ENCODE measurements at places on chromosomes 12 and 14.

DNA sequence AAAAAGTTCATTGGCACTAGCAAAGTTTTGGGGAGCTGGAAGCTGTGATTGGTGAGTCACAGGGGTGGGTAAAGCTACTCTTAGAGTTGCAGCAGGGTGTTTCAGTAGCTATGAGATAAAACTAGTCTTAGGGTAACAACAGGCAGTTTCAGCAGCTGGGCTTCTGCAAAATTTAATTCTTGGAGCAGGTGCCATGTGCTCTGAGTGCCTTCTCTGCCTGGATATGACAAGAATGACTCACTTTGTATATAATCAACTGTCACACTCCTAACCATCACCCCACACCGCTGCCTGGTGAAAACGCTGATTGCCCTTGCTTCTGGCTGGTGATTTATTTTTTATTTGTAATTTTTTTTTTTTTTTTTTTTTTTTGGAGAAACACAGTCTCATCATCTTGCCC is 10.5 kb upstream of the PLBD2 start:
- DNase-seq = no peak

DNA sequence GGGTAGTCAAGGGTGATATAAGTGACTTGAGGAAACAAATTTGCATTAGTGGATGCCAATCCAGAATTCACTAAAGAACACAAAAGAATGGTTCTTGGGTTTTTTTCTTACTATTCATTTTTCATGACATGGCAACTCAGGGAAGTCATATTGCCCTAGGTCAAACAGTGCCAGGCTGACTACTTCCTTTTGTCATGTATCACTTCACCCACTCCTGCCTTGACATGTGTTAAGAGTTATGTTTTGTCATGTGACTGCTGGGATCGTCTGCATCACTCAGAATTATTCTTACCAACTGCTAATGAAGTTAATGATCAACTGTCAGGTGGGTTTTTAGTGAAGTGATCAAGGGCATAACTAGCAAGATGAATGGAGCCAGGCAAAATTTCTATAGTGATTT is 74.2 kb downstream of the PRORP start:
- no peak for DNase-seq

GRCh38 chr14:72903716-72904115 is 9.8 kb upstream of the DPF3 start:
- no peak for DNase-seq

- no peak for DNase-seq
Observed at GRCh38 chr12:132308853-132309595, 20.4 kb downstream of the GALNT9 start.

- no peak for DNase-seq
Observed at GRCh38 chr12:44021471-44021971, 185.6 kb downstream of the TMEM117 start.

GRCh38 chr12:92020983-92021665 is 124.5 kb downstream of the BTG1 start:
- DNase-seq = no peak

- no peak for DNase-seq
Observed at GRCh38 chr14:55238019-55238680, 33.1 kb upstream of the FBXO34 start.

GRCh38 chr12:58980768-58981167 is 60.5 kb upstream of the LRIG3 start:
- DNase-seq = no peak

GRCh38 chr14:69675245-69675583 is 63.8 kb downstream of the SUSD6 start:
- no peak for DNase-seq

GRCh38 chr14:68225321-68225720 is 405.7 kb downstream of the RAD51B start:
- no peak for DNase-seq

DNA sequence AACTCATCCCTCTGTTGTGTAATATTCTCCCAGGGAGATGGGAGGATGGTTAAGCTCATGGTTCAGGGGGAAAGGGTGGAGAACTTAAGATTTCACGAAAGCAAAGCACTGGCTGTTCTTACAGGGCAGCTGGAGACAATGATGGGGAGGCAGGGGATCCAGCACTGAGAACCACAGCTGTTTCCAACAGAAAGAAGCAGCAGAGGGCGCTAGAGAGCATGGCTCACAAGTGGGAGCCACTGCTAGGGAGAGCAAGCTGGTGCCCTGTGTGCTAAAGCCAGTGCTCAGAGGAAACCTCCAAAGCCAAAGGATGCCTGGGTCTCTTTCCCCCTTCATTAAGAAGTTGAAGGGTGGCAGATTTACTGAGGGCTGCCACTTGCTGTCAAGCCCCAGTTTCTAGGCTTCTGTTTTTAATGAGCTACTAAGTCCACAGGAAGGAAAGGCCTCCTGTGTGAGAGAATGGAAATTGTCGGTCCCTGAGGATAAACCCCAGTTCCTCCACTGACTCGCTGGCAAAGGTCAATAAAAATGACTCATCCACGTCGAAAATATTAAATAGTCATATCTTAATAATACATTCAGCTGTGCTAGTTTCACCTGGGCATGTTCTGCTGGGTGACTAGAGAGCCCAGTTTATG is 199.7 kb downstream of the ANO2 start:
- DNase-seq = peak; percentile 31

- no peak for DNase-seq
Observed at GRCh38 chr14:93105362-93105761, 10.4 kb downstream of the ITPK1 start.

DNA sequence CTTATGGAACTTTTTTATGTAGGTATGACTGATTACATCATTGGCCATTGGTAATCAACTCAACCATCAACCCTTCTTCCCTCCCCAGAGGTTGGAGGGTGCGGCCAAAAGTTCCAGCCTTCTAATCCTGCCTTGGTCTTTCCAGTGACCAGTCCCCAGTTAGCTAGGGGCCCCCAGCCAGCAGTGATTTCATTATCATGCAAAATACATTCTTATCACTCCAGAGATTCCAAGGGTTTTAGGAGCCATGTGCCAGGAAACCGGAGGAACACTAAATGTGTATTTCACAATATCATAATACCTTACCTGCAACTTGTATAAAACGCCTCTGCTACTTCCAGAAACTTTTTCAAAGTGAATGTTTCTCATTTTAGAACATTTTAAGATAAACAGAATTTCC is 181.5 kb upstream of the PELI2 start:
- DNase-seq = no peak

DNA sequence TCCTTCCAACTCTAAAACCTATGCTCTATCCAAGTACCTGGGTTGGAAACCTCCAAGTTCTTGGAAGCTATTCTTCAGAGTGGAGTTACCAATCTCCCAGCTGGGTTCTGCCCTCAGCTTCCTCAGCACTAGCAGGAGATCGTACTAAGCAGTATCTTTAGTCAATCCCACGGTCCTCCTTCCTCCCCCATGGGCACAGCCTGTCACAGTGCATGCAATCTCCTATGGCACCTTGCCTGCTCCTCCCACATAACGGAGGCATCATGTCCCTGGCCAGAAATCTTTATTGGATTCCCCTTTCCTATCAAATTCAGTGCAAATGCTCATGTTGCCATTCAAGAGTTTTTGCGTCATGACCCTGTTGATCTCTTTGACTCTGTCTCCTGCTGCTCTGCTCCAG is 5.4 kb upstream of the LPAR5 start:
- no peak for DNase-seq

DNA sequence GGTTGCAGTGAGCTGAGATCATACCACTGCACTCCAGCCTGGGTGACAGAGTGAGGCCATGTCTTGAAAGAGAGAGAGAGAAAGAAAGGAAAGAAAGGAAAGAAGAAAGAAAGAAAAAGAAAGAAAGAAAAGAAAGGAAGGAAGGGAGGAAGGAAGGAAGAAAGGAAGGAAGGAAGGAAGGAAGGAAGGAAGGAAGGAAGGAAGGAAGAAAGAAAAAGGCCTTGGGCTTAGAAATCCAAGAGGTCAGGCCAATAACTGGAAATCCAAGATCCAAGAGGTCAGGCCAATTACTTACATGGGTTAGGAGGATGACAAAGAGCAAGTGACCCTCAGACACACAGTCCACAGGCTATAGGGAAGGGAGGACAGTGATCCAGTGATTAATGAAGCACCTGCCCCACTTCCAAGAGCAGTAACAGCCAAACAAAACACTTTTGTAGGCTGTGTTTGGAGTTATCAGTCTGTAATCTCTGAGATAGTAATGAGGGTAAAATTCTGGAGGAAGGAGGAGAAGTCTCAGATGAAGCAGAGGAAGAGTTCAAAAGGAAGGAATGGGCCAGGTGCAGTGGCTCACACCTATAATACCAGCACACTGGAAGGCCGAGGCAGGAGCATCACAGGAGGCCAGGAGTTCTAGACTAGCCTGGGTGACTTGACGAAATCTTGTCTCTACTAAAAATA is 32.2 kb upstream of the SPTLC2 start:
- DNase-seq = no peak

GRCh38 chr12:53775478-53776145 is 23.8 kb upstream of the CISTR start:
- DNase-seq = no peak

- DNase-seq = no peak
Observed at GRCh38 chr14:102994689-102995088, 62.7 kb downstream of the CDC42BPB start.

GRCh38 chr12:100173111-100173510 is 27.5 kb upstream of the ACTR6 start:
- no peak for DNase-seq

Data from stimulated activated CD8-positive, alpha-beta memory T cell treated with anti-CD3 and anti-CD28 coated beads, Interleukin-15, amount 100 ng/mL, for 1 hour (primary cell).